ENCODE measurements at places on chromosomes 5 and 9.

- no peak for DNase-seq
Observed at GRCh38 chr5:91586232-91586631, 203.1 kb upstream of the ARRDC3 start.

- no peak for DNase-seq
Observed at GRCh38 chr9:89654025-89654662, 49.3 kb downstream of the GADD45G start.

GRCh38 chr5:10502130-10502529 is 60.5 kb downstream of the ROPN1L start:
- no peak for DNase-seq

GRCh38 chr5:173963182-173963838 is 25.7 kb upstream of the C5orf47 start:
- no peak for DNase-seq

GRCh38 chr5:31640573-31640972 is 1.6 kb downstream of the PDZD2 start:
- DNase-seq: no peak

GRCh38 chr5:179766021-179766725 is 27.6 kb upstream of the LTC4S start:
- DNase-seq: no peak

- no peak for DNase-seq
Observed at GRCh38 chr5:88276378-88276777, 7.7 kb upstream of the TMEM161B start.

GRCh38 chr9:96331236-96331947 is 29.4 kb upstream of the HSD17B3 start:
- DNase-seq: no peak

DNA sequence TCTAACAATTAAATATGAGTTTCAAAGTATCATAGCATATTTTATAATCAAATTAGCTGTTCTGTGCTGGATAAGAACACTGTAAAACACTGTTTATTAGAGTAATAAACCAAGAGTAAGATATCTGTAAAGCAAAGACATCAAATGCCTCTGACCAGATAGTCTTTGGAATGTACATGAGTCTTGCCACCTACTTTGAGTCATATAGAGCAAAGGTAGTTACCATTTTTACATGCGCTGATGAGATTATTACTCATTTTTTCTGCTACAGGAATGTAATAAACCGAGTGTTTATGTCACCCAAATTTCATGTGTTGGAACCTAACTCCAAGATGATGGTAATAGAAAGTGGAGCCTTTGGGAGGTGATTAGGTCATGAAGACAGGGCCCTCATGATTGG is 654.5 kb downstream of the CETN3 start:
- DNase-seq: no peak

DNA sequence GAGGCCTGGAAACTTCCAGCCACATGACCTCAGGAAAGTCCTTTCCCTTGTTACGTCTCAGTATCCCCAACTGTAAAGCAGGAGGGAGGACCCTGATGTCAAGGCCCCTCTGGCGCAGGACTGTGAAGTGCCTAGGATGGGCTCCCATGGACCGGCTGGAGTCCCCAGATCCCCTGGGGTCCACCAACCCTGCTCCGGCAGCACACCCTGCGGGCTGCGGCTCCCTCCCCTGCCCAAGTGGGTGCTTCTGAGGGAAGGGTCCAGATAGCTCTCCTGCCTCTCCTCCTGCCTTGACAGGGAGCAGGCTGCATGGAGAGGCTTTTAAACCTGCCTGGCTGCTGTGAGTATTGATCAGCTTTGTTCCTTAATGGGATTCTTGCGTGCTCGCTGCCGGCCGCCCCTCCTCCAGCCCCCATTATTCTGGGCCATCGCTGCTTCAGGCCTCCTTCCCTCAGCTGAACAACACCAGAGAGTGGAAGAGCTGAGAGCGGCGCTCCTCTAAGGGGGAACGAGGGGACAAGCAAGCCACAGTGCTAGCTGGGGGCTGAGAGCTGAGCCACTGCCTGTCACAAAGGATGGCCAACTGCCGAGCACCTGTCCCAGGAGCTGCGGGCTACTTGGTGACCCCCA is 25.6 kb upstream of the NTNG2 start:
- no peak for DNase-seq

DNA sequence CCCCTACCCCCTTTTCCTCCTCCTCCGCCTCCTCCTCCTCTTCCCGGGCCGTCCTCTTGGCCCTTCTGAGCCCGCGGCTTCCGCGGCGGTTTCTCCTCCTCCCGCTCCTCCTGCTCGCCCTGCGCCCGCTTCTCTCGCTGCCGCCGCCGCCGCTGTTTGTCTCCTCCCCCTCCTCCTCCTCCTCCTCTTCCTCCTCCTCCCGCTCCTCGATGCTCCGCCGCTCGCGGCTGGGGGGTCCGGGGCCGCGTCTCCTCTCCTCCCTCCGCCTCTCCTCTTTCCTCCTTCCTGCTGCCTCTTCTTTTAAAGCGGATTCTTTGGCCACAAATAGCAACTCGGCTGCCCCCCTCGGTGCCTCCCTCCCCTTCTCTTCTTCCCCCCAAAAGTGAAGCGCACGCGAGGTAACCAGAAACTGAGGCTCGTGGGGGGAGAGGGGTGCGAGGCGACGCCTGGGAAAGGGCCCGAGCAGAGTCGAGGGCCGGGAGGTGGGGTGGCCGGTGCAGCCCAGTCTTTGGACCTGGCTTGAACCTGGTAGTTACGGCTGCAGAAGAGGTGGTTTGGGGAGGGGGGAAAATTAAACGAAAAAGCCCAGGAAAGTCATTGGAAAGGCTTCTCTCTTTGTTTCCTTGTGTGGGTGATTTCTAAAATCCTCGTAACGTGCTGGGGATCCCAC is 1058.5 kb upstream of the DMAC1 start:
- DNase-seq: no peak

- DNase-seq: no peak
Observed at GRCh38 chr9:15834541-15834940, 281.7 kb downstream of the CCDC171 start.

- DNase-seq: peak; percentile 31
Observed at GRCh38 chr5:154757814-154758406, 2.7 kb downstream of the LARP1 start.

DNA sequence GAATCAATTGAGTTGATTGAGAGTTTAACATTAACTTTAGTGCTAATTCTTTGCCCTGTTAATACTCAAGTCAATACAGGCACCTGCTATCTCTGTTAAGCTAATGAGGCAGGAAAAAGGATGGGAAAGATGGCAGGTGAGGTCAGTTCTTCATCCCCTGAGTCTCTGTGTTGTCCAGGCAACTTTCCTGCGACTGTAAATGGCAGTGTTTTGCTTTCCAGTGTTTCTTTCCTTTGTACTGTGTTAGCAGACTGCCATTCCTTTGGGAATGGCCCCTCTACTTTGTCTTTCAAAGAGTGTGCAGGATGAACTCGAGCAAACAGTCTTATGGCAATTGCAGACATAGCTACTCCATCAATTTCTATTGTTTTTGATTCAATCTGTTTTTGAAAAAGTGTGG is 202.2 kb upstream of the VLDLR start:
- no peak for DNase-seq

- no peak for DNase-seq
Observed at GRCh38 chr5:42454216-42454995, 31.2 kb downstream of the GHR start.

DNA sequence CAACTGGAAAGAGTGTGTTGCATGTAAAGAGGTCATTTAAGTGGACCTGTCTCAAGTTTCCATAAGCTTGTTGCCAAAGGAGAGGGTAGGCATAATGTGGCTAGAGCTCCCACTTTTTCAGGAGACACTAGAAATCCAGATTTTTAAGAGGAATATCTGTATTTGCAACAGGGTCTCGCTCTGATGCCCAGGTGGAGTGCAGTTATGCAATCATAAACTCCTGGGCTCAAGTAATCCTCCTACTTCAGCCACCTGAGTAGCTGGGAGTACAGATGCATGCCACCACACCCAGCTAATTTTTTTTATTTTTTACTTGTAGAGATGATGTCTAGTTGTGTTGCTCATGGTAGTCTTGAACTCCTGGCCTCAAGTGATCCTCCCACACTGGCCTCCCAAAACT is 183.5 kb downstream of the NIPBL start:
- DNase-seq: no peak

GRCh38 chr9:93258818-93259489 is 75.0 kb downstream of the WNK2 start:
- DNase-seq: no peak

GRCh38 chr5:74542482-74542881 is 98.0 kb downstream of the ENC1 start:
- no peak for DNase-seq

GRCh38 chr9:123622711-123623241 is 266.8 kb downstream of the CRB2 start:
- DNase-seq: no peak

DNA sequence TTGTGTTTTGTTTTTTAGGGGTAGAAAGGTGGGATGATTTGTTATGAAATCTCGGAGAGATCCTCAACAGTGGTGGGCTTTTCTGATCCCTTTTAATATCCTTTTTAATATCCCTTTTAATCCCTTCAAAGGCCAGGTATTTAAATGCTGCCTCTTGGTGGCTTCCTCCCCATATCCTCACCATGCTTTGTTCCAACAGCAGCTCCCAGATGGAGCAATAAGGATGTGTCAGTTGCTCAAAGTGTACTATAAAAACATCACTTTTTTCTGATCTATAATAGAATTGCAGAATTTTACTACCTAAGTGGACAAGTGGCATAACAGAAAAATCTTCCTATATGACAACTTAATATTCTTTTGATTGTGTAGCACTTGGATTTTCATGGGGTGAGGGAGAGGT is 160.1 kb downstream of the GNAQ start:
- no peak for DNase-seq

- no peak for DNase-seq
Observed at GRCh38 chr5:80864706-80865435, 95.3 kb upstream of the RASGRF2 start.

DNA sequence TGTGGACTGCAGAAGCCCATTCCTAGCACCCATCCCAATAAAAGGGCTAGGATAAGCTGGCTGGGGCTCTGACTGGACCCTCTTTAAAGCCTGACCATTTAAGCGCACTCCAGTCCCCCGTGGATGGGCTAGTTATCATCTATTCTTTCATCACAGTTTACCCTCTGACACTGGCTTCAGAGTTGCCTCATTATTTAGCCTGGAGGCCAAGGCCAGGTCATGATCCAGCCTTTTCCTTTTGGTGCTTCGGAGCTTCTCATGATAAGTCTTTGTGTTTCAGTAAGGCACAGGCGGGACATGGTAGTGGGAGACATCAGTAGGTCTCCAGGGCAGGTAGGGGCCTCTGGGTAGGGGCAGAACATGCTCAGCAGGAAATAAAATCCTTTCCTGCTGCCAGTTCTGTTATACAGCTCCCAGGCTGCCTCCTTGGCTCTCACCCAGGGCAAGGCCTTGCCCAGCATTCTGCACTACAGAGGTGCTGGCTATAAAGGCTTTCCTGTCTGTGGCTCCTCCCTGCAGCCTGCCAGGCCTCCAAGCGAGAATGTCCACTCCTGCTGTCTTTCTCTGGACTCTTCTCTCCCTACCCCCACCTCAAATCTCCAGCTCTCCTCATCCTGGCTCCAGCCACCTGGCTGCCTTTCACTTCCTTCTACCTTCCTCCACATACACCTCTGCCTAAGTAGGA is 128.8 kb downstream of the FSTL4 start:
- DNase-seq: no peak

GRCh38 chr5:146906803-146907202 is 28.2 kb upstream of the PPP2R2B start:
- no peak for DNase-seq

DNA sequence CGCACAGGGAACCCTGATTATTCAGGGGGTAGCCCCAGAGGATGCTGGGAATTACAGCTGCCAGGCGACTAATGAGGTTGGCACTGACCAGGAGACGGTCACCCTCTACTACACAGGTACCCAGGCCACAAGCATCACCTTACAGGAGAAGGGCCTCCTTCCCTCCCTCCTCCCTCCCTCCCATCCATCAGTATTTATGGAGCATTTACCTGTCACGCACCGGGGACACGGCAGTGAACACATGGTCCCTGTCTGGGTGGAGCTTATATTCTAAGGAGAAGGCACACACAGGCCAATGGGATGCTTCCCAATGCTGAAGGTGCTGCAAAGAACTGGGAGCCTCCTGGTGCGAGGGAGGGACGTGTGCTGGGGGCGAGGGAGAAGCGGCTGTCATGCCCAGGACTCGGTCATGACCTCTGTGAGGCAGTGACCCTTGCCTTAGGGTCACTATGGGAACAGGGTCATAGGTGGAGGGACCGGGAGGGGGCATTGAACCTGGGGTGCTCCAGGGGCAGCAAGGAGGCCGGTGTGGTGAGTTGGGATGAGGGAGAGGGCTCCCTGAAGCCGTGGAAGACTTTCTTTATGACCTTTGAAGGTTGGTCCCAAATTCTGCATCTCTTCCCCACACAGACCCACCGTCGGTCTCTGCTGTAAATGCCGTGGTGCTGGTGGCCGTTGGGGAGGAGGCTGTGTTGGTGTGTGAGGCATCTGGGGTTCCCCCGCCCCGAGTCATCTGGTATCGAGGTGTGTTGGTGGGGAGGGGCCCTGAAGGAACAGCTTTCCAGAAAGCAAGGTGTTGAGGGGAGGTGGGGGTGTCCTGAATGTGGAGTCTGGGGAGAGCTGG is 41.5 kb downstream of the HMCN2 start:
- no peak for DNase-seq

DNA sequence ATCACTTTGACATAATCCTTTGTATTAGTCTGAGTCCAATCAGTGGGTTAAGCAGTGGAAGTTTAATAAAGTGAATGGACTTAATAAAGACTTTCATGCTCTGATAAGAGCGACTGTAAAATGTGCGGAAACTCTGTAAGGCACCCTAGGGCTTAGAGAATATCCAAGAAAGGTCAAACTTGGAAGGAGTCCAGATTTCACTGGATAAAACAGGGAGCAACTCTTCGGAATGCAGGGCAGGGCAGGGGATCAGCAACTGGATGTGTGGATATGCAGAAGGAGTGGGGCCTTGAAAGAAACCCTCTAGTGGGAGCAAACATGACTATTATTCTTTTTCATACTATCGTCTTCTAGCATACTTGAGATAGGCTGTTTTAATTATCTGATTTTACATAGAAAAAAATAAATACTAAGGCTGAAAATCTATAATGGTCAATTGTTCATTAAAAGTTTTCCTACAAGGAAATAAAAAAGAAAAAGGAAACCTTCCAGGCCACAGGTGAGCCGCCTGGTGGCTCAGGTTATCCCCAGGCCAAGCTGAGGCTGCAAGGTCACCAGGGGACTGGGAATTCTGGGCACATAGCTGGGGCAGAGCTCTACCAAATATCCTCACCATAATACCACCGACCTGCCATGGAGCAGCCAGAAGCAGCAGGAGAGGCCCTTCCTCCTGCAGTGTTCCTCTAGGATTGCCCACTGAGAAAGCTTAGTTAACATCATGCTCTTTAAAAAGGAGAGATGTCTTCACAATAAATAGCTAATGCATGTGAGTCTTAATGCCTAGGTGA is 46.3 kb upstream of the CCDC112 start:
- DNase-seq: no peak

- peak; percentile 69 for DNase-seq
Observed at GRCh38 chr5:392431-392988, 50.5 kb upstream of the EXOC3 start.
